ENCODE measurements at places on chromosomes 11 and 22.

- no peak for DNase-seq
Measured at GRCh38 chr22:32776397-32776796, 25.1 kb upstream of the TIMP3 start.

DNA sequence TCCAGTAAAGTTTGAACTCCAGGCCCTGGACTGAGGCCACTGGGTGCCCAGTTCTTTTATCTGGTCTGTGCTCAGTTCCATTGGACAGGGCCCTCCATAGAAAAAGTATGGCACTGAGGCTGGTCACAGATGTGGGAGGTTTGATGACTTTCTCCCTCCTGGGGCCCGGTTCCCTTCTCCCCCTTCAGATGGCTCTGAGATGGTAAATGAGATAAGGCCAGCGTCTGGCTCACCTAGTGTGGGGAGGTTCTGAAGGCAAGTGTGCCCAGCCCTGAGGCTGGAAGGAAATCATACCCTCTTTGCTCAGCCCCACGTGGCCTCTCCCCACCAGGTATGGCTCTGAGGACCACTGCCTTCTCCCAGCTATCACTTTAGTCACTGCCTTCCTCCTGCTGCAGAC, 1.5 kb upstream of the CLDN5 start:
- no peak for DNase-seq

DNA sequence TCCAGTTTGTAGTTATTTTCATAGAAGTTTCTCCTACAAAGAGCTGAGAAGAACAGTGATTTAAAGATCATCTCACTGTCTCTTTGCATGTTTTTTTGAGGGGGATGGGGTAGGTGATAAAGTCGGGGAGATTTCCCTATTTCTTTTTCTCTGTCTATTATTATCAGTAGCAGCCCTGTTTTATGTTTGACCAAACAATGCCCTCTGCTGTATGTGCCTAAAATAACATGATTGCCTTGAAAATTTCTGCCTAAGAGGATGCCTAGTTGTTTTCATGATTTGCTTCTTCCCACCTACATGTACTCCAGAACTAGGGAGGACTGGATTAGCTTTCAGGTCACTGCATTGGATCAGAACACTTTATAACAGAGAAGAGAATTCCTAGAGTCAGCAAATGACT, 1330.2 kb downstream of the LRRC4C start:
- no peak for DNase-seq

- no peak for DNase-seq
Measured at GRCh38 chr11:76151556-76152085, 54.7 kb downstream of the WNT11 start.

Data from kidney capillary endothelial cell (primary cell).